ENCODE measurements at places on chromosomes 1 and 21.
A peak's percentile ranks its signal among the peaks of the same experiment; 100 is the strongest.

DNA sequence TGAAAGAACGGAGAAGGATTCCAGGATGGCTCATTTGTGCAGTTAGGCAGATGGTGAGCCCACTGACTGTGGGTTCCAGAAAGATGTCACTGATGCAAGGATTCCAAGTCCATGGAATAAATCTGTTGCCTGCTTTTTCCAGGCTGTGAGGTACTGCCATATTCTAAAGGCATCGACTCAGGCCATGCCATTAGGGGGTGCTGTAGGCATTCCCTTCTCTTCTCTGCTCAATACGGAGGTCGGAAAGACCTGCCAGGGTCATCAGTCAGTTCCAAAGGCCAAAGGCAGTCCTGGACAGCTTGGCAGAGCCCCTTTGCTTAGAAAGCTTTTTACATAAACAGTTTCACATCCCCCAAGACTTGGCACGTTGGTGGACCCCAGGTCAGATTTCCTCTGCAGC lies 31.7 kb upstream of the TMEM125 start:
- peak; percentile 61 for DNase-seq

DNA sequence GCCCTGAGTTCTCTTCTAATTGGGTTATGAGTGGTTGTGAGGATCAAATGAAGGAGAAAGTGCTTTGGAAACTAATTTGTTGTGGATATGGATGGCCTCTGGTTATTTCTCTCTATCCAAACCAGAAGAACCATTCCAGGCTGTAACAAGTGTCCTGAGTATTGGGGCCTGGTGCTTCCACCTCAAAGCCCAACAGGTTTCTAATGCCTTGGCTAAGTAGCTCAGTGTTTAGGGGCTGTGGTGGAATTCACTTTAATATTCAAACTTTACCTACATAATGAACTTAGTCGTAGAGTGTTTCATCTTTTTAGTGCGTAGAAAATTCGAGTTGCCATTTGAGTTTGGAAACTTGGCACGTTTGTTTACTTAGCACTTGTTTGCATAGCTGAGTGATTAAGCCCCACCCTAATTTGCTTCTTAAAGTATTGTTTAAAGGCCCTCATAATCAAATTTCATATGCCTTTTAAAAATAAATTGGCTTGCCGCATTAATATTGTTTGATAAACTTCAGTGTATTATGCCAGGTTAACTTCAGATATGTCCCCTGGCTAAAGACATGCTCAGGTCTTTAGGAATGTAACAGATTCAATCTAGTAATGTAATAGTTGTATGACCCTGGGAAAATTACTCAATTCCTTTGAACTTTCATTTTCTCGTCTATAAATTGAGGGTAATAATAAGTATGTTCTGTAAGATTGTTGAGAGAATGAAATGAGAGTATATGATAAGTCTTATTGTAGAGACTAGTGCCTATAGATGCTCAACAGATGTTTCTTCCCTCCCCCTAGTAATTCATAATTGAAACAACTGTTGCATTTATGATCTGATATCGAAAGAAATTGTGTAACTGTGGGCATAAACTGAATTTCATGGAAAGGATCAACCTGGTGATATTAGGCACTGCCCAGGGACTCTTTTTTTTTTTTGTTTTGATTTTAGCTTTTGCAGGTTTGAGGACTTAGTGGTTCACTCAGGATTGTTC lies 1.6 kb downstream of the AGO4 start:
- DNase-seq, result no peak

- no peak for DNase-seq
These were observed 801 bp downstream of the TRAF5 start for GRCh38 chr1:211327346-211327921.

DNA sequence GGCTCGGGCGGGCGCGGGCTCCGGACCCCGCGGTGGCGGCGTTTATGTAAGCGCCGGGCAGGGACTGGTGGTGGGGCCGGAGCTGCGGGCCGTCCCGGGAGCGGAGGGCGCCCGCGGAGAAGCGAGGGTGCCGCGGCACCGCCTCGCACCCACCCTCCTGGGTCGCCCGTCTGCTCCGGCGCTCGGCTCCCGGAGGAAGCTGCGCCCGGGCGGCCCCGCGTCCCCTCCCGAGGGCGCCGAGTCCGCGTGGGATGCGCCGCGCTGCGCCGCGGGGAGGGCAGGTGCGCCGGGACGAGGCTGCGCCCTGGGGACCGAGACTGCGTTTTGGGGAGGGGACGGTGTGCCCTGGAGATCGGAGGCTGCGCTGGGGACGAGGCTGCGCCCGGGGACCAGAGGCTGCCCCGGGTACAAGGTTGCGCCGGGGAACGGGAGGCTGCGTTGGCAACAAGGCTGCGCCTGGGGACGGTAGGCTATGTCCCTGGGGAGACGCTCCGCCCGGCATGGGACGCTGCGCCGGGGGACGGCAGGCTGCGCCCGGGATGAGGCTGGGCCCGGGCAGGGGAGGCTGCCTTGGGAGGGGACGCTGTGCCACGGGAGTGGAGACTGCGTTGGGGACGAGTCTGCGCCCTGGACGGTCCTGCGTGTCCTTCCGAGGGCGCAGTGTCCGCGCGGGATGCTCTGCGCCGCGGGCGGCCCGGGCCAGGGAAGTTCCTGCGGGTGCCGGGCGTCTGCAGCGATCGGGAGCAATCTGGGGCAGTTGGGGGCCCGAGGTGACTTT lies 627 bp downstream of the ADARB1 start:
- no peak for DNase-seq

DNA sequence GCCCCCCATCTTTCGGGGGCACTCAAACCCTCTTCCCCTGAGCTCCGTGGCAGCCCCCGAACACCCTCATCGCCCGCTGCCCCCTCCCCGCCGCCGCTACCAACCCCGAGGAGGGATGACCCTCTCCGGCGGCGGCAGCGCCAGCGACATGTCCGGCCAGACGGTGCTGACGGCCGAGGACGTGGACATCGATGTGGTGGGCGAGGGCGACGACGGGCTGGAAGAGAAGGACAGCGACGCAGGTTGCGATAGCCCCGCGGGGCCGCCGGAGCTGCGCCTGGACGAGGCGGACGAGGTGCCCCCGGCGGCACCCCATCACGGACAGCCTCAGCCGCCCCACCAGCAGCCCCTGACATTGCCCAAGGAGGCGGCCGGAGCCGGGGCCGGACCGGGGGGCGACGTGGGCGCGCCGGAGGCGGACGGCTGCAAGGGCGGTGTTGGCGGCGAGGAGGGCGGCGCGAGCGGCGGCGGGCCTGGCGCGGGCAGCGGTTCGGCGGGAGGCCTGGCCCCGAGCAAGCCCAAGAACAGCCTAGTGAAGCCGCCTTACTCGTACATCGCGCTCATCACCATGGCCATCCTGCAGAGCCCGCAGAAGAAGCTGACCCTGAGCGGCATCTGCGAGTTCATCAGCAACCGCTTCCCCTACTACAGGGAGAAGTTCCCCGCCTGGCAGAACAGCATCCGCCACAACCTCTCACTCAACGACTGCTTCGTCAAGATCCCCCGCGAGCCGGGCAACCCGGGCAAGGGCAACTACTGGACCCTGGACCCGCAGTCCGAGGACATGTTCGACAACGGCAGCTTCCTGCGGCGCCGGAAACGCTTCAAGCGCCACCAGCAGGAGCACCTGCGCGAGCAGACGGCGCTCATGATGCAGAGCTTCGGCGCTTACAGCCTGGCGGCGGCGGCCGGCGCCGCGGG lies 837 bp downstream of the FOXD3 start:
- no peak for DNase-seq
